ENCODE measurements at places on chromosomes 6 and 20.
A peak's percentile ranks its signal among the peaks of the same experiment; 100 is the strongest.

DNA sequence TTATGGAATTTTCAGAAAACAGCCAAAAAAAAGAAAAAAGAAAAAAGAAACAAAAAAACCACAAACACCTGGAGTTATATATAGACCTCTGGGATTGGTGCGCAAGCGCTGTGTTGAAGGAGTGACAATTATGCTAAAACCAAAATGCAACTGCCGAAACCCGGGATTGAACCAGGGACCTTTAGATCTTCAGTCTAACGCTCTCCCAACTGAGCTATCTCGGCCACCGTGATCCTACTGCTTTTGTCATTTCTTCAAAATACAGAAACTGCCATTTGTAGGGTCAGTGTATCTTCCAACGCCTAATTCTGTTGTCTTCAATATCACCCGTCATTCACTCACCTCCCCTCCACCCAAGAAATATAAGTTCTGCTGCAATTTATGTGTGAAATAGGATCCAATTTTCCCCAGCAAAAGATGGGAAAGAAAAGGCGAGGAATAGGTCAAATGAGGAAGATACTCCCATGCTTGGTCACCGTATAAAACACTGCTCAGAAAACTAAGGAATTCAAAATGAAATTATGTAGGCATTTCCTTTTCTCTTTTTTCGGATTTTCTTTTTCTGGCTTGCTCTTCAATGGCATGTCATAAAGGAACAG is 116.0 kb downstream of the TRIM27 start:
- DNase-seq: peak; percentile 77

DNA sequence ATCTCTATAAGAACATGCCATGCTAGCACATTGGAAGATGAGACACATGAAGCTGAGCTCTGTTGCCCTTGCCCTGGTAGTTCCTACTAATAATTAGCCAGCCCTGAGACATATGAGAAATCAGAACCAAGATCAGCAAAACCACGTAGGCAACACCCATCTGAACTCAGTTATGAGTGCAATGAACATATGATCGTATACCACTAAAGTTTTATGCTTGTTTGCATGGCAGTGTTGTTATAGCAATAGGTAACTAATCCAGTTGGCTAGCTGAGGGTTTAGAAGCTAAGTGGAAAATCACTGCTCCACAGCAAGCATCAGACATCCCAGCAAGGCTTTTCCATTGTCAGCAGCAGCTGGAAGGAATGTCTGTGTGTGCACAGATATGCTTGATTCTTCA is 180.7 kb downstream of the BTBD3 start:
- DNase-seq: no peak

DNA sequence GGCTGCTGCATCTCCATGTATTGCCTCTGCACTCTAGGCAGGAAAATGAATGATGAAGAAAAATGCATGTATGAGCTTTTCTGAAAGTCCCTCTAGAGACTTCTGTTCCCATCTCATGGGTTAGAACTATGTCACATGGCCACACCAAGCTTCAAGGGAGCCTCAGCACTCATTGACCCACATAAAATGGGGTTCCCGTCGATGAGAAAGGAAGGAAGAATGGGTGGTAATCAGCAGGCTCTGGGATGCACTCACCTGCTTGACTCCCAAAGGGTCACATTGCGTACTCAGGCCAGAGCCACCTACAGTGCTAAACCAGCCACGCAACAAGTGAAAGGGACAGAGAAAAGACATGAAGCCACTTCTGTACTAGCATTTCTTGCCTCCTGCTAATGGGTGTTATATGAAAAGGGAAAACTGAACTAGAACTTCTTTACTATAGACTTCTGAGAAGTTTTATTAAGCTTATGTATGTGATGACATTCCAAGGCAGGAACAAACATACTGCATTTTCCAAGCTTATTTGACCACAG is 95.8 kb upstream of the GCM1 start:
- no peak for DNase-seq

- peak; percentile 78 for DNase-seq
These were observed 151.3 kb downstream of the SLC16A10 start for GRCh38 chr6:111238464-111239119.

DNA sequence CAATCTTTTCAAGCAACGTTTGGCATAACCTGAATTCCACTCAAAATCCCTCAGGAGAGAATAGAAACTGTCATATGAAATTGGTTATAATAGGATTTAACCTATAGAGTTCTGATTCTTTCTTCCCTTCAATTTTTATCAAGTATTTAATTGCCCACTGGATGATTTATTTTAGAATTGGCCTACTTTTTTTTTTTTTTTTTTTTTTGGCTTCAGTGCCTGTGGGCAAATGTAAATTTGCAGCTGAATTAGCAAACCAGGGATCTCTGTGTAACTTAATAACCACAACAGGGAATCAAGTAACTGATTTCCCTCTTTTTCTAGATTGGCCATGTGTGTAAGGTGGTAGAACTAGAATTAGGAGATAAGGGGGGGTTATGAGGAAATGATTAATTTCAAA is 157.0 kb downstream of the SOX4 start:
- DNase-seq: no peak

GRCh38 chr20:32909451-32909850 is 50.7 kb downstream of the EFCAB8 start:
- DNase-seq: no peak

DNA sequence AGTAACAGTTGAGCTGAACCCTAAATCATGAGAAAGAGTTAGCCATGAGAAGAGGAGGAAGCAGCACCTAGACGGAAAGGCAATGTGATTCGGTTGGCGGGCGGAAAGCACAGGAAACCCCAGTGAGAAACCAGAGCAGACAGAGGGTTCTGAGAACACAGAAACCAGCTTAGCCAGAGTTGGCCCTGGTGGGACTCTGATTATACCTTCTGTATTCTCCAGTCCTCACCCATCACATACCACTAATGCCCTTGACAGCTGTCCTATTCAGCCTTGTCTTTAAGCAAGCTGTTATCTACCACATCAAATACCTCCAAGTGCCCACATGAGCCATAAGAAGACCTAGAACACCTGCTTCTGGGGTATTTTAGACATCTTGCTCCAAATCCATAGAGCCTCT is 58.9 kb upstream of the LRRC1 start:
- no peak for DNase-seq

DNA sequence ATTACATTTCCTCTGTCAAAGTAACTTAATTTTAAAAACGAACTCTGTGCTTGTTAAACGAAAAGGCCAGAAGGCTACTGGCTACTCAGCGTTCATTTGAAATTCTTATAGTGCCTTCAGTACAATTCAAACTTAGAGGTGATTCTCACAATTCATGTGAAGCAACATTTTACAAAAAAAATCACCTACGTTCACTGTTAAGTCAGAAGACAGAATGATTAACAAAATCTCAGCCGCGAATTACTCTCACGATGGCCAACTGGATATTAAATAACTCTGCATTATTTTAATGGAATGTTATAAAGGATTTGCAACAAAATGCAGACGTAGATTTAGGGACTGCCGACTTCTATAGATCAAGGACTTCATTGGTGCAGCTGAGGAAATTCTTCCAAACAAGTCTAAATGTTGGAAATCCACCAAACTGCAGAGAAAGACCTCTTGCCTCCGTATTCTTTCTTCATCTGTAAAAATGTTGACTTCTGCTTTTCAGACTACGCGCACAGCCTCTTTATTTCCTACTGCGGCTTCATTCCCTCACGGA is 1.6 kb upstream of the QKI start:
- no peak for DNase-seq

- peak; percentile 5 for DNase-seq
These were observed 176.4 kb downstream of the TBC1D32 start for GRCh38 chr6:121157906-121158305.

- DNase-seq: no peak
These were observed 22.9 kb downstream of the TMC2 start for GRCh38 chr20:2559279-2559626.

- DNase-seq: no peak
These were observed 90.0 kb upstream of the BHLHE23 start for GRCh38 chr20:63096681-63097335.

- DNase-seq: peak; percentile 24
These were observed 2.1 kb downstream of the PTK6 start for GRCh38 chr20:63534831-63535651.
